ENCODE measurements at places on chromosomes 2 and 18.
A peak's percentile ranks its signal among the peaks of the same experiment; 100 is the strongest.

GRCh38 chr2:26469092-26469710 is 8.7 kb downstream of the OTOF start:
- DNase-seq = peak; percentile 71

DNA sequence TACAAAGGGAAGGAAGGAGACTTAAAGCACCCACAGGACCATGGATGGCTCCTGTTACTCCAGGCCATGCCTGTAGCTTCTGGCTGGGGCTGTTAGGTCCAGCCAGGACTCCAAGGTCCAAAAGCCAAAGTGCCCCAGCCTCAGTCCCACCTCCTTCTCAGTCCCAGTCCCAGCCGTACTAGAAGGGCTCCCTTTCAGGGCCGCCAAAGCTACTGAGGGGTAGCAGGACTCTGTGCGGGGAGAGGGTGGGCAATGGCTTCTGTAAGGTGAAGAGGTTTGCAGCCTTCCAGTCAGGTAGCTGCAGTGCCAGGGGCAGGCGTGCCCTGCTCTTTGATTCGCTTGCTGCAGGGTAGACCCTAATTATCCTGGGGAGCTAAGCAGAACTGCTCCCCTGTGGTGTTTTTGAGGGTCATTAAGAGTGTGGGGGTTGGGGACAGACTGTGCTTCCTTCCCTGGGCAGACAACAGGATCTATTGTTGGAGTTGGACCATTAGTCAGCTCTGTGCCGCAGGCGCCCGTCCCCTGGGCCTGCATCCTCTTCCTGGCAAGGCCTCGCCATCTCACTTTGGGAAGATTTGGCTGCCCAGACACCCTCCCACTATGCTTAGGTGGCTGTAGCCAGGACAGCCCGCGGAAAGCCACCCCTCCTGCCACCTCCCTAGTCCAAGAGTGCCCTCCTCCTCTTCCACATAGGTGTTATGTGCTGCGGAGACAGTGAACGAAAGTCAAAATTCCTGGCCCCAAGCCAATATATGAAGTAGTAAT is 118.8 kb downstream of the ZBTB7C start:
- DNase-seq = no peak

- DNase-seq = no peak
Observed at GRCh38 chr18:62175521-62175920, 11.3 kb downstream of the PIGN start.

- DNase-seq = no peak
Observed at GRCh38 chr2:138652378-138652777, 127.8 kb downstream of the NXPH2 start.

GRCh38 chr18:5476961-5477800 is 66.6 kb downstream of the EPB41L3 start:
- peak; percentile 53 for DNase-seq

DNA sequence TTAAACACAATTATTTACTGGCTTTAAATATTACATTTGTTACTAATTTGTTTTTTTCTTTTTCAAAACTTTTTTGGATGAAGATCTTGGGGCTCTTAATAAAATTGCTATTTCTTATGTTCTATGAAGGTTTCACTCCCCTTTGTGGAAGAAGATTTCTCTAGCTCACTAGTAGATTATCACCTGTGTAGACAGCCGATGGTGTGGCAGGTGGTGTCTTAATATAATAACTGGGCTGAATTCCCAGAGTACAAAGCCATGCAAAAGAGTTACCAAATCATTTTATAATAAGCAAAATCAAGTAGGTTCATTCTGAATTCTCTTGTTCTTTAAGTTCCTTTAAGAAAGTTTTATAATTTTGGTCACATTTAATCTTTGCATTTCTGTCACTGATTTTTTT is 233.7 kb downstream of the CCDC102B start:
- no peak for DNase-seq

Measured in astrocyte of the spinal cord (primary cell).